Activated T-helper 1 cell treated with anti-CD3 and anti-CD28 coated beads, Interleukin-12 subunit alpha, Interleukin-12 subunit beta, Interleukin-2, Interleukin-4 antibody, amounts not matched to agents 30 ng/mL and 10 ng/mL and 1 ng/mL, durations not matched to agents 14 hours and 24 hours and 36 hours (primary cell): ENCODE measurements at places on chromosomes 7 and 10. TPM values are rescaled to one million over a fixed set of nuclear protein-coding genes. Genes with fewer than 3 reads are reported as not detected.

The SEMA3C gene
- not detected in 2 replicates for total RNA-seq

The STOX1 gene
- 0.32 and 1.1 TPM in 2 replicates for total RNA-seq

The TAS2R41 gene
- total RNA-seq: not detected in 2 replicates

The FAM13C gene
- not detected in 2 replicates for total RNA-seq

DNA sequence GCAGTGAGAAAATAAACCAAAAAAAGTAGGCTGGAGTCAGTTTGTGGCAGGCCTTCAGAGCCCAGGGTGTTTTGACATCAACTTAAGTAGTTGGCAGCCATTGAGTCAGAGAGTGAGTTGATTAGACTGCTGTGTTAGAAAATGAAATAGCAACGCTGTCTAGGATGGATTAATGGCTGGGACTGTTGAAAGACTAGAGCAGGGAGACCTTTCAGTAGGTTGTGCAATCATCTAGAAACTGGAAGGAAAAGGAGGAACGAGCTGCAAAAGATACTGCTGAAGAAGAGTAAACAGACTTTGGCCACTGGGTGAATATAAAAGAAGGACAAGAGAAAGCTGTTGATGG, 28.6 kb upstream of the TRIL start:
- DNase-seq: no peak

GRCh38 chr7:727104-727805, at the start of gene PRKAR1B:
TSS of gene PRKAR1B (minus strand) at chr7:727281. CDS start at chr7:711505, 15,776 bp downstream.
- peak; percentile 21 for DNase-seq

DNA sequence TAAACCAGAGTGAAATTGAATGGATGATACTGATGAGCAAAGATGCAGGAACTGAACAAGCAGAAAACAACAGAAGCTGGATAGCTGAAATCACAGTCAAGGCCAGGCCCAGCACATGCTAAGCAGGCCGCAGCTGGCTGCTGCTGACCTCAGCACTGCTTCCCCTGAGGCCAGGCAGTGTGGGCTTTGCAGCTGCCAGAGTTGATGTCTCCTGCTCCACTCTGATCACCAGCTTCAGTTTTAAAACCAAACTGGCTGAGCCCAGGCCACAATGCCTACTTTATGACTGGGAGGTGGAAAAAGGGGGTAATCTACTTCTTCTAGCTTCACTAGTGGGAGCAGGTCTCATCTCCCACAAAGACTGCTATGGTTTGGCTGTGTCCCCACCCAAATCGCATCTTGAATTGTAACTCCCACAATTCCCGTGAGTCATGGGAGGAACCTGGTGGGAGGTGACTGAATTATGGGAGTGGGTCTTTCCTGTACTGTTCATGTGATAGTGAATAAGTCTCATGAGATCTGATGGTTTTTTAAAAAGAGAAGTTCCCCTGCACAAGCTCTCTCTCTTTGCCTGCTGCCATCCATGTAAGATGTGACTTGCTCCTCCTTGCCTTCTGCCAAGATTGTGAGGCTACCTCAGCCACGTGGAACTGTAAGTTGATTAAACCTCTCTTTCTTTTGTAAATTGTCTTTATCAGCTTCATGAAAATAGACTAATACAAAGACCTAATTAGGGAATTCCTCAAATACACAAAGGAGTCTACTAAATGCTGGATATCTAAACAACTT, 136.4 kb upstream of the ITGB1 start:
- no peak for DNase-seq

- no peak for DNase-seq
Measured at GRCh38 chr10:70551971-70552422, 50.5 kb downstream of the PRF1 start.

DNA sequence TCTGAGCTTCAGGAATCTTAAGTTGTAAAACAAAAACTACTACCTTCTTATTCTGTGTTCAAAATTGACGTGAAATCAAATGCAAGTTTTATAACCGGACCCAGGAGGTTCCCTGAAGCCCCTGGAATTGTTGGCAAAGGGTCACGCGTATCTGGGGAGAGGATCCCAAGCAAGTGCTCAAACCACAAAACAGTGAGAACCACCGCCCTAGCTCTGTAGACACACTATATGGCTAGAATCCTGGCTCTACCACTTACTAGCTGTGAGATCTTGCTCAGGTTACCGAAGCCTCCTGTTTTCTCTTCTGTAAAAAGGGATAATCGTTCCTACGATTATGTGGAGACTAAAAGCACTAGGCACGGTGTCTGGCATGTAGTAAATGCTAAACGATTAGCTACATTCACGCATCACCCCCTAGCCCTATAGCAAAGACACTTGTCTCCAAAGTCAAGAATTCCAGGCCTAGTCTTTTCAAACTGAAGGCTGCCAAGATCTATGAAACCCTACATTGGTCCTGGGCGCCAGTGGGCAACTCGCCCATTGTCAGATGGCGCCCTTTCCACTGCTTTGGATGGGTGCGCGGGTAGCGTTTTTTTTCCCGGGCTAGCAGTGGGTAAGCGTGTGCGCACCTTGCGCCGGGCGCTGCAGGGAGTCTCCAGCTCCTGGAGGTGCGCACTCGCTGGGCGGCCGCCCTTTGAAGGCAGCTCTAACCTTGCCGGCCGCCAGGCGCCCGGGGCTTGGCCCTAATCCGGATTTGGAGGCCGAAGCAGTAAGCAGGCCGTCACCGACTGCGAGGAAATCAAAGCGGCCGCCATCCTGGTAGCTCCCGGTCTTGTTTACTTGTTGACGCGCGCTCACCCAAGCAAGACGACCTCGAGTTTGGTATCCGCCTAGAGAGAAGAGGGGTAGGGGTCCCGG, 11.6 kb upstream of the NKX2-3 start:
- no peak for DNase-seq

- no peak for DNase-seq
Measured at GRCh38 chr10:34792881-34793280, 22.2 kb downstream of the PARD3 start.

- DNase-seq: no peak
Measured at GRCh38 chr7:141001546-141001945, 13.2 kb downstream of the MRPS33 start.

DNA sequence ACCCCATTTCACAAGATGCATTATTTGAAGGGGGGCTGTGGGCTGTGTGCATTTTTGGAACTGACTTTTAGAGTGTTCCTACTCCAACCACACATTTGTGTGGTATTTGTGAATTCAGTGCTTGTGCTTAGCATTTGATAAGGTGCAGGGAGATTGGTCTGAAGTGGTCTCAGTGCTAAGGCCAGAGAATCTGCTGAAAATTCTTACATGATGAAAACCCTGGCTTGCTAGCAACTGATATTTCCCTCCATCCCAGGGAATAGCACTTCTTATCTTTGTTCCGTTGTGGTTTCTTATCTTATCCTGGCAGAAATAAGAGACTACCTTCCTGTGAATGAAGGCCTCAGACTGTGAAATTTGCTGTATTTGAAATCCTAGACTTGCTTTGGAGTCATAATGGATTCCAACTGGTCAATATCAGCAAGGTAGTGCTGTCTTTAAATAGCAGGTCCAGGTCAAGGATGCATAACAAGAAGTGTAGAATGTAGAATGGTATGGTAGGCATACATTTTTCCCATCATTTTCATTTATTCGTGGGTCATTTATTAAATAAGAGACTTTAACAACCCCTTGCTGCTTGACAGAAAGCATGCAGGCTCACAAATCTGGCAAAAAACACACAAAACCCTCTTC, 986.9 kb downstream of the REEP3 start:
- no peak for DNase-seq

GRCh38 chr7:149714910-149715471, 58.4 kb downstream of the ZNF467 start:
- DNase-seq: no peak

DNA sequence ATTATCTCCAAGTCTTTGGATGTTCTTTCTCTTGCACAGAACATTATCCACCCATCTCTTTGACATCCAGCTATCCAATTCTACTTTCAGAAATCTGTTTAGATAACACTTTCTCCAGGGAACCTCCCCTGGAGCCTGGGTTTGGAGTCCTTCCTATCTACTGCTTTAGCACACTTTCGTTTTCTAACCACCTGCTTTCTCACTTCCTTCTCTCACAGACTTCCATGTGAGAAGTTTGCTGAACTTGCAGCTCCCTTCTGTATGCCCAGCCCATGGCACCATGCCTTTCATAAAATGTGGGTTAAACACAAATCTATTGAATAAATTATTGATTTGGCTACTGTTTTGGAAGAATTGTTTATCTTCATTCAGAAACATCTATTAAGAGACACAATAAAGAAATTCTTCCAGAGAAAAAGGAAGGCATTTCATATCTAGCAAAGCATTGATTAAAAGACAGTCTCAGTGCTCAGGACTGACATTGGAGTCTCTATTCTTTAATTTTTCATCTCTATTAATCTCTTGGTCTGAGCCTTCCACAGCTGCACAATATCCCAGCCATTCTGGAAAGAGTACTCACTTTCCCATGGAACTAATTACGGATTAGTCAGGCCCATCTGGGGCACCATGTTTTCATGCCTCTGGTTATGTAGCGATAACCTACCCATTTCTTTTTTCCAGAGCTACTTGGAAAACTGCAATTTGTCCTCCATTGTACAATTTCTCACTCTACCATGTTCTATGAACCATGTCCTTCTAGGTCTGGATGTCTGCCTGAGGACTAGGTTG, 1077.3 kb downstream of the SORCS3 start:
- DNase-seq: no peak

GRCh38 chr7:112134039-112134438, 72.2 kb downstream of the DOCK4 start:
- DNase-seq: no peak

- no peak for DNase-seq
Measured at GRCh38 chr10:104441329-104442000, 87.8 kb downstream of the CFAP58 start.

DNA sequence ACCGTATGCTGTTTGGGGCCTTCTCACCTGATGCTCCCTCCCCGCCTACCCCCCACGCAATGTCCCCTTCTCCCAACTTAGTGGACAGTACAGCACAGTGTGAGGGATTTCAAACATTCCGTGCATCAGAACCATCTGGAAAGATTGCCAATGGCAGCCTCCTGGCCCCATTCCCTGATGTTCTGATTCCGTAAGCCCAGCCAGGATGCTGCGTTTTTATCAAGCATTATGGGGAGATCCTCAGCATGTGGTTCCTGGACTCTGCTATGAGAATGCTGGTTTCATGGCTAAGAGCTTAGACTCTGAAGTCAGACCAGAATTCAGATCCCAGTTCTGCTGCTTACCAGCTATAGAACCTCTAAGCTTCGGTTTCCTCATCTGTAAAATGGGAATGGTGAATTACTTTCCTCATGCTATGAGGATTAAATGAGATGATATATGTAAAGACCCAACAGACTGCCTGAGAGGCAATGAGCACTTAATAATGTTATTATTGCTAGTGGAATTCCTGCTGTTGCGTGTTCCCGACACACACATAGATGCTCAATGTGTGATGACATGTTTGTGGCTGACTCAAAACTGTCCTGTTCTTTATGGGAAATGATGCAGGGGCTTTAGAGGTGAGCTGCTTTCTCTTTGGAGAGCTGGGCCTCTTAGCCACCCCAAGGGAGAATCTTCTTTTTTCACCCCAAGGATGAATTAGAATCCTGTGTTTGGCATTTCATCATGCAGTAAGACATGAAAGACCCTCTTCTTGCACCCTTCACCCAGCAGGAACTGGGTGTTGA, 60.8 kb upstream of the SMNDC1 start:
- no peak for DNase-seq

- no peak for DNase-seq
Measured at GRCh38 chr7:113094517-113095249, 8.1 kb upstream of the GPR85 start.

DNA sequence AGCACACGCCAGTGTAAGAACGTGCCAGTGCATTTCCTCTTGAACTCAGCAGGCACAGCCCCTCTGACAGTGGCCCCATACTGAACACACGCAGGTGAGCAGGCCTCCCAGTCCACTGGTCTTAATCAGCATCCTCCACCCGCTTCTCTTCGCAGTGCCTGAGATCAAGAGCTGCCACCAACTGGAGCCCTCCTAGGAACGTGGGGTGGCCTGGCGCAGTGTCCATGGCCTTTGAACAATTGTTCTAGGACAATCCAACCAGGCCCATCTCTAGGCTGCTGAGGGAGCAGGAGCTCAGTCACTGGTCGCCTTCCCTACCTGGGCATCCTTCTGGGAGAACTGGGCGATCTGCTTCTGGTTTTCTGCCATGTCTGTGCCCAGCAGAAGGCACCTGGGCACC, 15.2 kb downstream of the PYROXD2 start:
- DNase-seq: no peak

DNA sequence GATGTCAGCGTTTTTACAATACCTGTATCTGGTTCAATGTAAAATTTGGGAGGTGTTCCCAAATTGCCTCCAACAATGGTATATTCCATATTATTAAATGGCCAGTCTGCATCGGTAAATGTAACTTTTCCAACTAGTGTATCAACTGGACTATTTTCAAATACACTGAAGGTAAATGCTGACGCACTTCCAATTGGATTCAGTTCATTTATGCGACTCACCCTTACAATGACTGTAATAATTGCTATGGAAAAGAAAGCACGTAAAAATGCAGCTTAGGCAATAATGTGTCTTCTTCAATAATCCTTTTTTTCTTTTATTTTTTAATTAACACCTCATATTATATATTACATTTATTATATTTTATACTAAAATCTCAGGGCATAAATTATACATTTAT, 209.1 kb downstream of the HGF start:
- DNase-seq: no peak

DNA sequence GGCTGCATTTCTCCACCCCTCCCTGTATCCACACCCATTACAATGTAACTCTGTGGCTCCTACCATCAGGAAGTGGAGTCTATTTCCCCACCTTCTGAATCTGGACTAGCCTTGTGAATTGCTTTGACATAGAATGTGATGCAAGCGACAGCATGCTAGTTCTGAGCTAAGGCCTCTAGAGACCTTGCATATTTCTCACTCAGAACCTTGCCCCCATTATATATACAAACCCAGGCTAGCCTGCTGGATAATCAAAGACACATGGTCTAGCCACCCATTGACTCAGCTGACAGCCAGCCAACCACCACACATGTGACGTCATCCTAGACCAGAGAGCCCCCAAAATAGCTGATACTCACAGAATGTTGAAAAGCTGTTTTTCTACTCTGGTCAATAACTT, 77.9 kb downstream of the CCDC71L start:
- no peak for DNase-seq

GRCh38 chr7:49166441-49166840, 242.1 kb downstream of the CDC14C start:
- DNase-seq: no peak

GRCh38 chr7:133050200-133050995, 31.5 kb downstream of the CHCHD3 start:
- no peak for DNase-seq

DNA sequence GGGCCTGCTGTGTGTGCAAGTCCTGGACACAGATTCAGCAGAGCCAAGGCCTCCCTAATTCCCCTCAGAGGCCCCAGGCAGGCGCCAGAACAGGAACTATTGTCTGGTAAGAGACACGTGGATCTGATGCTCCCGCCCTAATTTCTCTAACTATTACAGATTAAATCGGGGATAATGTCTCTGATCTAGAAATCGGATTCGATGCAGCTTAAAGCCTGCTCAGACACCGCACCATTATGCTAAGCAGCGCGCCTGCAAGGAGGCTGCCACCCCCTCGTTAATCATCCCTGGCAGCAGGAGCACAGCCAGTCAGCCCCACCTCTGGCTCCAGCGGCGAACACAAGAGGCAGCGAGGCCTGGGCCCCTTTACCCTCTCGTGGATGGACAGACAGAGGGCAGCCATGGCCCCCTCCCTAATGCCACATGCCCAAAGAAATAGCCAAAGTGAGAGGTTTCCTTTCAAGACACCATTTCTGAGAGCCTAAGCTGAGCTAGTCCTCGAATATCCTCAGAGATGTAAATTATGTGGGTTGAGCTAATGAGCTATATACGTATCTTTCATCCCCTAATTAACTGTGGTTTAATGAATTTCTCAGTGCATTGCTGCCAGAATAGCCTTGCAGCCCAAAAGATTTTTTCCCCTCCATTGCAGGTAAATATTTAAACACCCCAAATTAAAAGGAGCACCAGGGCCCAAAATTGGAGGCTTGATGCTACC, 122.1 kb downstream of the GRID1 start:
- DNase-seq: no peak
